ENCODE measurements at places on chromosomes 3 and 15.
A peak's percentile ranks its signal among the peaks of the same experiment; 100 is the strongest.

GRCh38 chr15:44661576-44661975 lies 1.9 kb downstream of the SPG11 start:
- no peak for DNase-seq

- no peak for DNase-seq
Observed at GRCh38 chr3:58340594-58341244, 8.0 kb downstream of the PXK start.

GRCh38 chr15:38068626-38069391 lies 134.4 kb downstream of the TMCO5A start:
- no peak for DNase-seq

GRCh38 chr15:98760112-98760826 lies 111.9 kb downstream of the IGF1R start:
- no peak for DNase-seq

DNA sequence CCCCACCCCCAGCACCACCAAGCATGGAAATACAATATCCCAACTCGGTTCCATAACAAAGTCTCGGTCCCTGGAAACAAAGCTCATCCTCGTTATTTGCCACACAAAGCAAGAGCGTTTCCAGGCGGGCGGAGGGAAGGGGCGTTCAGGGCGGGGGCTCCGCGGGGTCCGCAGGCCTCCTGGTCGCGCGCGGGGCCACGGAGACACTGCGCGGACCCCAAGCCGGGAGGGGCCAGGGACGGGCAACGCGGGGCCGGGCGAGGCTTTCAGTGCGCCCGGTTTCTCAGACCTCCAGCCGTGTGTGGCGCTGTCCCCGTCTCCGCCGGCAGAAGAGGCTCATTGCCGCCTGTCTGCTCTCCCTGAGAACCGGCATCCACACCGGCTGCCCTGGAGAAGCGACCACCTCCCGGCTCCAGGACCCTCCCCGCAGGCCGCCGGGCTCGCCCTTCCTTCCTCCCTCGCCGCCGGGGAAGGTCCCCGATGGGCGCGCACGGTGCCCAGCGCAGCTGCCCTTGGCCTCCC lies 329.0 kb downstream of the OCA2 start:
- DNase-seq: no peak

- no peak for DNase-seq
Observed at GRCh38 chr3:18652781-18653180, 227.6 kb upstream of the SATB1 start.

- no peak for DNase-seq
Observed at GRCh38 chr3:181635141-181635540, 76.6 kb upstream of the SOX2 start.

DNA sequence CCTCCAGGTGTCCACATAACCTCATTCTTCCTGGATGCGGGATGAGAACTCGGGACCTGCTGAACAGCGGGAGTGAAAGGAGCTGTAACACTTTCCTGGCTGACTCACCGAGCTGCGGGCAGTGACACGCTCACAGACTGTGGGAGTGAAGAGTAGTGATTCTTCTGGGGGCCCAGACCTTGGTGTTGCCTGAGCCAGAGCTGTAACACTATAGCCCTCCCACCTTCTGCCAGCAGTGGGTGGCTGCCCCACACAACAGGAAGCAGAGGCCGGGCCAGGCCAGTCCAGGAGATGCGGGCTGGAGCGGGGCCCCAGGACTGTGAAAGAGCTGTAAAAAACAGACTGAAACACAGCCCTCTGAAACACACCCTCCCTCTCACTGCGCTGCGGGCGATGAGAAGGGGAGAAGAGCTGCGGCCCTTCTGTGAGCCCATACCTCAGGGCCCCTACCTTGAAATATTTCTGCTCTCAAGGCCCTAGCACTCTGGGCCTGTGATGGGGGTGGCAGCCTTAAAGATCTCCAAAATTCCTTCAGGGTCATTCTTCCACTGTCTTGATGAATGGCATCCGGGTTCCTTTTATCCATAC lies 464.0 kb upstream of the CCDC54 start:
- DNase-seq: no peak

- no peak for DNase-seq
Observed at GRCh38 chr3:172002512-172003078, 36.8 kb upstream of the FNDC3B start.

DNA sequence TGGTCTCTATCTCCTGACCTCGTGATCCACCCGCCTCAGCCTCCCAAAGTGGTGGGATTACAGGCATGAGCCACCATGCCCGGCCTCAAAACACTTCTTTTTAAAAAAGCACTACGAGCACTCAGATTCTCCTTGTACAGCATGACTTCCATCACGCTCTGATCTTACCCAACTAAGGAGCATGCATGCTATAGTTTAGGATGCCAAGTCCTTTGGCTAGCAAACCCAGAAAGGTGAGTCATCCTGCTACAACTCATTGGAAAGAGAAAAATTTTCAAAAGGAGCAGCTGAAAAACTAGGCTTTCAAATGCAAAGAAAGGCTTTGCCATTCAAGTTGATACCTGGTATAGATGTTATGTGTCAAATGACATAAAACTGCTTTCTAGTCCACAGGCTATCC lies 70.3 kb upstream of the PRICKLE2 start:
- no peak for DNase-seq

- no peak for DNase-seq
Observed at GRCh38 chr3:56616478-56617006, 59.6 kb downstream of the CCDC66 start.

DNA sequence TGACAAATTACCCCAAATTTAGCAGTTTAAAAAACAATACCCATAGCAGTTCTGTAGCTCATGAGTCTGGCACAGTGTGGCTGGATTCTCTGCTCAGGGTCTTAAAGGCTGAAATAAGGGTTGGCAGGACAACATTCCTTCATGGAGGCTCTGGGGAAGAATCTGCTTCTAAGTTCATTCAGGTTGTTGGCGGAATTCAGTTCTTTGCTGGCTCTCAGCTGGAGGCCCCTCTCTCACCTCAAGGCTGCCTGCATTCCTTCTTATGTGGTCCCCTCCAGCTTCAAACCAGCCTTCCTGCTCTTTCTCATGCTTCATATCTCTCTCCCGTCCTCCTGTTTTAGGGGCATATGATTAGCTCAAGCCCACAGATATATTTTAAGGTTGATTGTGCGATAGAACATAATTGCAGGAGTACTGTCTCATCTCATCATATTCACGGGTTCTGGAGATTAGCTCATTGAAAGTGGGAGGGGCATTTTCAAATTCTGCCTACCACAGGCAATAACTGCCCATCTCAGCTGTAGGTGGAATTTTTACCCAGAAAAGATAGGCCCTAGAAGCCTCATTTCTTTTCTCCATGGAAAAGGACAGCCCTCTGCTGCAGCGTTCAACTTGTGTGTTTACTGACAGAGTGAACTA lies 5.6 kb upstream of the ZBTB47 start:
- no peak for DNase-seq

DNA sequence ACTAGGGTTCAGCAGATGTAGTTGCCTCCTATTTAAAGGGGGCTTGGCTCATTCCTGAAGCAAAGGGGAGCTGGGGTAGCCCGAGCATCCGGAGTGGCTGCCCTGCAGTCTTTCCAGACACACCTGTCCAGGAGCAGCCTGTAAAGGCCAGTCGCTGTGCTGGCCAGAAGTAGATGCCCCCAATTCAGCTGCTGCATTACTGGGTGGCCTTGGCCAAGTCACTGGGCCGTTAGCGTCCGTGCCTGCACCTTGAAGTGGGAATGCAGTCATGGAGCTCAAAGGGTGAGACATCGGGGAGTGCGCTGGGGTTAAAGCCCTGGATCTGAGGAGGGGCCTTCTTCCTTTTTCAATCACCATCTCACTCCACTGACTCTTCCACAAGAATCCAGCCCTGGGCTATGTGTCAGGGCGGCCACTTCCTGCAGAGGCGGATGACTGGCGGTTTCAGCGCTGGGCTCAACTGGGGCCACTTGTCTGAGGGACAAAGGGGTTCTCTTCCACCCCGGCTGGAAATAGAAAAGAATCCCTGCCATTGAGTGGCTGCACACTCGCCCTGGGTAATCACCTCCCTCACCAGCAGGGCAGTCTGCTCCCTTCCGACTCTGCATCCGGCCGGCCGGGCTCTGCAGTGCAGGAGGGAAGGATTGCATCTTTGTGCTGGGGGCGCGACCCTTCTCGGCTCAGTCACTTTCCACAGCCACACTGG lies 11.8 kb downstream of the ALDH1A3 start:
- no peak for DNase-seq

- no peak for DNase-seq
Observed at GRCh38 chr3:149480326-149481017, 6.0 kb downstream of the TM4SF4 start.

DNA sequence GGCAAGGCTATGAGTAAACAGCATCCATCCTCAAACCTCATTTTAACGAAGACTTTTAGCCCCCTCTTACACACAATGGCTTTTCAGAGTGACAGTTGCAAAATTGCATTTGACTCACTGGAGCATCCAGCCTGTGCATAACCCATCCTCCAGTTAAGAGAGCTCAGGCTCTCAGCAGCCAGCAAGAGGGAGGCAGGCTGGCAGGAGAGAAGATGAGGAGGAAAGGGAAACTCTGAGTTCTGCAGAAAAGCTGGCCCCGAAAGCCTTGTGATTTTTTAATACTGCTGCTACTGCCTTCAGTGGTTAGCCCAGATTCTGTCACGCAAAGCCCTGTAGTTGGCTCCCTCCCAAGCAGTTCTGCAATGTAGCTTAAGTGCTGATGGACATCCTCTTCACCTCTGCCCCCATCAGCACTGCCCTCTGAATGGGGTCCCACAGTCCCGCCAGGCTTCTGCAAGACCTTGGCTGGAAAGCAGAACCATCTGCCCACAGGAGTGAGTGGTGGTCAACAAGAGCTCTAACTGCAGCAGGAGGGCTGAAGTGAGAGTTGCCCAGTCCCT lies 371.3 kb downstream of the EPHB1 start:
- no peak for DNase-seq

GRCh38 chr3:67653425-67654098 lies 850 bp downstream of the SUCLG2 start:
- DNase-seq: no peak

- DNase-seq: no peak
Observed at GRCh38 chr15:25780479-25781255, 82.5 kb downstream of the ATP10A start.

GRCh38 chr3:98433764-98434163 lies 29.2 kb upstream of the OR5K1 start:
- DNase-seq: no peak

GRCh38 chr15:78061963-78062427 lies 15.5 kb downstream of the TBC1D2B start:
- no peak for DNase-seq

DNA sequence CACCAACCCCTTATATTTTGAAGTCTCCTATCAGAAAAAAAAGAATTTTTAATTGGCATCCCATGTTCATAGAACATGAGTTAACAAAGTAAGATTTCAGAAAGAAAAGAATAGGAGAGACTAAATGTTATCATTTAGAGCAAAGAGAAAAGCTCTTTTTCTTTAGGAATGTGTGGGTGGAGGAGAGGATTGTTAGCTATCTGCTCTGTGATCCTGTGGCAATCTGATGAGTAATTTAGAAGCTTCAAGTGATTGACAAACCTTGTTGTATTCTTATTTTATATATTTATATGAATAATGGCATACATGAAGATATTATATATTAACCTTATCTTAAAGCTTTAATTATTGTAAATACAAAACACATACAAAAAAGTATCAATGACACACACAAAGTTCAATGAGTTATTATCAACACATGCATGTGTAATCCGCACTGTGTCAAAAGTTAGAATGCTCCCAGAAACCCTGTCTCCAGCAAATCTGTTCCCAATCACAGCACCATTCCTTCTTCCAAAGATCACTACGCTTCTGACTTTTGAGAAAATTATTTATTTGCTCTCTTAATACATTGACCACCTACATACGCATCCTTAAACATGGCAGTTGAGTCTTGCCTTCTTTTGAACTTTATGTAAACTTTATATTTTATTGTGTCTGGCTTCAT lies 907.4 kb downstream of the MCTP2 start:
- no peak for DNase-seq

DNA sequence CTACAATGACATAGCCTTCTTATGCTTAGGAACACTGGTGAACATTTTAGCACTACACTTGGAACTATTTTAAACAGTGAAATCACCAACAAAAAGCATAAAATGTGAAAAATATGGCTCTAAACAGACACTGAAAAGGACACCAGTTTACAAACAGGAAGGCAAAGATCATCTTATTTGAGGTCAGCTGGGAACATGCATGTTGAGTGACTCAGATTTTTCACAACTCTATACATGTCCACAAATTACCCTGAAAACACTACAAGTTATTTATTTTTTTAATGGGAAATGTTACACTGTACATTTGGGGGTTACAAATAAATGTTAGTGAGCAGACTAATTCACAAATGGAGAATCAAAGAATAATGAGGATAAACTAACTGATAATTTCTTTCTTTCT lies 12.5 kb upstream of the GK5 start:
- no peak for DNase-seq

DNA sequence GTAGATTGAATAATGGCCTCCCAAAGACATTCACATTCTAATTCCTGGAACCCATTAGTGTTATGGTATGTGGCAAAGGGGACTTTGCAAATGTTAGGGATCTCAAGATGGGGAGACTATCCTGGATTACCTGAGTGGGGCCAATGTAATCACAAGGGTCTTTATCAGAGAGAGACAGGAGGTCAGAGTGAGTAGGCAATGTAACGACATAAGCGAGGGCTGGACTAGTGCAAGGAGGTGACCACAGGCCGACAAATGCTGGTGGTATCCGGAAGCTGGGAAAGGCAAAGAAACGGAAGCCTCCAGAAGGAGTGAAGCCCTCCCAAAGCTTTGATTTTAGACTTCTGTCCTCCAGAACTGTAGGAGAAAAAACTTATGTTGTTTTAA lies 26.5 kb upstream of the AQP9 start:
- DNase-seq: no peak

DNA sequence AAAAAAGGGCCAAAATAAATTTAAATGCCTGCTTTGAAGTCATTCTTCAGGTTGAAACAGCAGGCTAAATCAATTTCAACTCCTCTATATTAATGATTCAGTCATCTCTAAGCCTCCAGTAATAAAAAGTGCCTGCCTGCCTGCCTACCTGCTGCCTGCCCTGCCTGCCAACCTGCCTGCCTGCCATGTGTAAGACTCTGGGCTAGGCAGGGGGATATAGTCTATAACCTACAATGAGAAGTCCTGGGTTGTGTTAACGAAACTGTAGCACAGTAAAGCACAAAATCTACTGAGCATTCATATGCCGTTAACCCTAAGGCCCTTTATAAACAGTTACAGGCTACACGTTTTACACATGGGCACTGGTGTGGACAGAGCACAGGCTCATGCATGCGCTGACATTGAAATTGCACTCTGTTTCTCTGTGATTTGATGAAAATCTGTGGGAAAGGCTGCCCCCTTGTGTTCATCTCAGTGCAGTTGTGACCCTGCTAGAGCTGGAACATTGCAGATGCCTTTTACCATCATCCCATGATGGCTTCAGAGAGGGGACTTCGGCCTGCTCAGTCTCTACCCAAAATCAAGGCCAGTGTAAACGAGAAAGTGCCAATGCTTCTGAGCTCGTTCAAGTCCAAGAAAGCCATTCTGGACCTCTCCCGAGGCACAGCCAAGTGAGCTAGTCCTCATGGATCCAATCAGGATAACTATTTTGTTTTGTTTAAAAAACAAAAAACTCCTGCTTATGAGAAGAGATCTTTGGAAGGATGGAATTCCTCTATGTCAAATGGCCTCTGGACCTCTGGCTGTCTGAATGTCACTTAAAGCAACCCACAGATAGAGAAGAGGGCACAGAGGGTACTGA lies 64.6 kb downstream of the EFL1 start:
- DNase-seq: peak; percentile 59
